ENCODE measurements at places on chromosomes 2 and 18. TPM values are rescaled to one million over a fixed set of nuclear protein-coding genes. Genes with fewer than 3 reads are reported as not detected.

DNA sequence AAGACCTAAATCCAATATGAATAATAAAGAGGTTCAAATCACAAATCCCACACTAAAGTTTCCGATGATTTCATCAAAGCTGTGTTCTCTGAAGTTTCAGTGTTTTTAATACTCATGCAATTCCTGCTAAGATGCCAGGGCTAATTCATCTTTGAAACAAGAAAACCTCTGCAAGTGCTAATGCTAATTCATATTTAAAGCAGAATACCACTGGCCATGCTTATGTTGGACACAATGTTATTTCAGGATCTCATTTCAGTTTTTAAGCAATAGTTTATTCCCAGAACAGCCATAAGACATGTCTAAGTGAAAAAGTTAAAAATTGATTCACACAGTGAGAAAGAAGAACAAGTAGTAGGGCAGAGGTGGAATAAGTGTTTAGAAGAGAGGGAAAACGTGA is 62.8 kb downstream of the GRB14 start:
- DNase-seq: no peak

DNA sequence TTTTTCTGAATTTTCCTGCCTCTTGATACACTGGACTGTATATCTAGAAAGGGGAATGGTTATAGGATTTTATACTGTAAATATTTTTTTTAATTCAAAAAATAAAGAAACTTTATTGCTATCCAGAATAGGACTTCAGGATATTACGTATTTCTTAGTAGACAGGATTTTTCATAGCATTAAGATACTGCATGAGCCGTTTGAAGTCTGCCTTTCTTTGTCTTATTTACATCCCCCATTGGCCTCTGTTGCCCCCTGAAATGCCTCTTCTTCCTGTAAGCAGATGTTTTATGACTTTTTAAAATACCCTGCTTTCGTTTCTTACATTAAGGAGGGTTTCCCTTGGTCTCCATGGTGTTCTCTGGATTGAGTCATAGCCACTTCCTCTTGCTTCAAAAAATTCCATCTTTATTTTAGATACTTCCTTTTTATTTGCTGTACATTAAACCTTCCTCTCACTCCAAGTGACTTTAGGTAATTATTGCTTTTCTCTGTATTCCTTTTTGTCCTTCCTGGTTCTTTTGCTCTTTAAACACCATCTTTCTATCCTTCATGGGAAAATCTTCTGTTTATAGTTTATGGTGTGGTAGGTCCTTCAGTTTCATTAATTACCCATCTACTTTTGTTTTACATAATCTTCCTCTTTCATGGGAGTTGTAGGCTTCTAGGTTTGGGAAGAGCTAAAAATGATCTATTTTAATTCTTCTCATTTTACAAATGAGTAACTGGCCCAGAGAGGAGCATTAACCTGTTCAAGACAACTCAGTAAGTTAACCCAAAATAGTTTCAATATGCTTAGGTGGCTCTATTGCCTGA is 72.6 kb downstream of the ZNF532 start:
- DNase-seq: no peak

GRCh38 chr2:218255446-218255845 is 5.4 kb upstream of the GPBAR1 start:
- no peak for DNase-seq

DNA sequence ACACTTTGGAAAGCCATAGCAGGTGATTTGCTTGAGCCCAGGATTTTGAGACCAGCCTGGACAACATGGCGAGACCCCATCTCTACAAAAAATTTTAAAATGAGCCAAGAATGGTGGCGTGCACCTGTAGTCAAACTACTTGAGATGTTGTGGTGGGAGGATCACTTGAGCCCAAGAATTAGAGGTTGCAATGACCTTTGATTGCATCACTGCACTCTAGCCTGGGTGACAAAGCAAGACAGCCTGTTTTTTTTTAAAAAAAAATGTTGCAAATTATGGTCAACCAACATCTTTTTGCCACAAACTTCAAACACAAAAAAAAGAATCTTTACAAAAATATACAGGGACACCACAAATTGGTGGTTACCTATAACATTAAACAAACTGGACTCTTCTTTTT is 40.3 kb downstream of the MEX3C start:
- DNase-seq: no peak

GRCh38 chr2:47249157-47249900 is 94.2 kb upstream of the STPG4 start:
- DNase-seq: no peak

- no peak for DNase-seq
These were observed 140.2 kb downstream of the DDX1 start for GRCh38 chr2:15731889-15732271.

GRCh38 chr2:226274143-226274542 is 525.5 kb downstream of the IRS1 start:
- DNase-seq: no peak

Gene GPR35
- total RNA-seq: 17.5 TPM

Gene CHRNG
- not detected for total RNA-seq

Gene MRO
- total RNA-seq: not detected

Gene UGT1A8
- total RNA-seq: not detected

Data from CD8-positive, alpha-beta T cell (primary cell).